ENCODE measurements at places on chromosomes 7 and 10. TPM values are rescaled to one million over a fixed set of nuclear protein-coding genes. Genes with fewer than 3 reads are reported as not detected.

The NODAL gene
- not detected for total RNA-seq

The FXYD4 gene
- total RNA-seq: not detected

- no peak for DNase-seq
- H3K4me1 ChIP-seq: no peaks in the 10 kb centered on the region
- no peaks in the 10 kb centered on the region for H3K27me3 ChIP-seq
- H3K36me3 ChIP-seq: no peaks in the 10 kb centered on the region
These were observed 139.2 kb upstream of the PTER start for GRCh38 chr10:16297642-16298041.

GRCh38 chr7:16975712-16976111 lies 93.9 kb upstream of the AGR3 start:
- no peaks in the 10 kb centered on the region for H3K27me3 ChIP-seq
- no peak overlapping the region for H3K27ac ChIP-seq
- peaks cover 22% of the 10 kb centered on the region for H3K4me1 ChIP-seq

- peaks cover 5% of the 10 kb centered on the region for H3K4me1 ChIP-seq
- H3K27ac ChIP-seq: no peak overlapping the region
- no peaks in the 10 kb centered on the region for H3K36me3 ChIP-seq
- H3K27me3 ChIP-seq: no peaks in the 10 kb centered on the region
- DNase-seq: no peak
These were observed 4.6 kb upstream of the ANKRD26 start for GRCh38 chr10:27104919-27105318.

DNA sequence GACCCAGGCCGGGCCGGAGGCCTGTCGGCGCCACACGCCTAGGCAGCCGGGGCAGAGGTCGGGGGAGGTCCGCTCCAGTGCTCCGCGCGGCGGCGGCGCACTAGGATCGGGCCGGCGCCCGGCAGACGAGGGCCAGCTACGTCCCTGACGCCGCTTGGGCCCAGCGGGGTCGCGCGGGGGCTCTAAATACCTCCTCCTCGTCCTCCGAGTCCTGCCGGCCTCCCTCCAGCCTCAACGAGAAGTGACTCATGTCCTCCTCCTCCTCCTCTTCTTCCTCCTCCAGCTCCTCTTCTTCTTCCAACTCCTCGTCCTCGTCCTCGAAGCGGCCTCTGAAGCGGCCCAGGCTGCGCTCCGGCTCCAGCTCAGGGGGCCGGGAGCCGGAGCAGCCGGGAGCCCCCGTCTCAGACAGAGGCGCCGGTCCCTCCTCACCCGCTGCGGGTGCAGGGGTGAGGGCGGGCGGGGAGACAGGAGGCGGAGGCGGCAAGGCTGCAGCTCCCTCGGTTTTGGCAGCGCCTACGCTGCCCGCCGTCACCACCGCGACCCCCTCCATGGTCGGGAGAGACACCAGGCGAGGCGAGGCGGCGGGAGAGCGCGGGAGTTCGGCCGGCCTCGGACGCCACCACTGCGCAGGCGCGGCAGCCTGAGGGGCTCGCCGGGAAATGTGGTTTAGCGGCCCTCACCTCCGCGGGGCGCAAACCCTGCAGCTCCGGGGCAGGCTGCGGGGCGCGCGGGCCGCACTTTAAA lies at the start of gene PCGF6:
PCGF6 (minus strand) TSS at position 624 of the 744 bp plus-strand sequence; CDS start at position 550, 74 bp downstream.
- H3K4me3 ChIP-seq: peak within 1 kb of the TSS; percentile 80
- peak within 1 kb of the TSS; percentile 37 for H3K27ac ChIP-seq
- DNase-seq: peak; percentile 87
- H3K36me3 ChIP-seq: peaks cover 3% of the 10 kb centered on the region

- no peaks in the 10 kb centered on the region for H3K27me3 ChIP-seq
- no peaks in the 10 kb centered on the region for H3K36me3 ChIP-seq
- no peak overlapping the region for H3K27ac ChIP-seq
- H3K4me3 ChIP-seq: no peak overlapping the region
- H3K4me1 ChIP-seq: no peaks in the 10 kb centered on the region
- no peak for DNase-seq
These were observed 127.5 kb downstream of the CRPPA start for GRCh38 chr7:16293669-16294425.

DNA sequence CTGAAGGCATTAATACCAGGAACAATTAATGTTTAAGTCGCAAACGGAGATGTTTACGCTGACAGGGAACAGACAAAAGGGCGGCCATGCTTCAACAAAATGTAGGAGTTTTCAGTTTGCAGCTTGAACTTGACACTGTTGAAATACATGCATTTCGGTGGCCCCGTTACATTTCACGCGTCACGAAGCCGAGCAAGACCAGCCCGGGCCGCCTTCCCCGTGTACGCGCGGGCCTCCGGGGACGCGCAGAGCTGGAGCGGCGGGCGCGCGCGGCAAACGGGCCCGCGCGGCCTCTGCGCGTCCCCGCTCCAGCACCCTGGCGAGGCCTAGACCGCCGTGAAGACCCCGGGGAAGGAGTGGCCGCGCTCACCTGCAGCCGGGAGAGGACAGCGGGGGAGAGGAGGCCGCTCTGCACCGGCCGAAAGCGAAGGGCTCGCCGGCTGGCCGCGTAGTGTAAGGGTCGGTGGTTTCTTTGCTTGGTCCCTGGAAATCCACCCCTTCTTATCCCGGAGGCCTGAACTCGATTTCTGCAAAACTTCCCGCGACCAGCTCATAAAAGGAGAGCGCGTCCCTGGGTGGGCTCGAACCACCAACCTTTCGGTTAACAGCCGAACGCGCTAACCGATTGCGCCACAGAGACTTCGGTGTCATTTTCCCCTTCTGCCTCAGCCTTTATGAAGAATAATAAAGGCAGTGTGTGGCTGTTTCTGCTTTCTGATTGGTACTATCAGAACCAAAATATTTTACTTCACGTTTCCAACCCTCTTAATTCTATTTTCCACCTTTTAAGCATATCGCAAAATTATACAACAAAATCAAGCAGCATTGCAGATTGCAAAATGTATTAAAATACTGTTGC lies 11.4 kb upstream of the EBLN1 start:
- H3K27me3 ChIP-seq: no peaks in the 10 kb centered on the region
- no peaks in the 10 kb centered on the region for H3K36me3 ChIP-seq
- H3K27ac ChIP-seq: peak overlapping the region; percentile 49

DNA sequence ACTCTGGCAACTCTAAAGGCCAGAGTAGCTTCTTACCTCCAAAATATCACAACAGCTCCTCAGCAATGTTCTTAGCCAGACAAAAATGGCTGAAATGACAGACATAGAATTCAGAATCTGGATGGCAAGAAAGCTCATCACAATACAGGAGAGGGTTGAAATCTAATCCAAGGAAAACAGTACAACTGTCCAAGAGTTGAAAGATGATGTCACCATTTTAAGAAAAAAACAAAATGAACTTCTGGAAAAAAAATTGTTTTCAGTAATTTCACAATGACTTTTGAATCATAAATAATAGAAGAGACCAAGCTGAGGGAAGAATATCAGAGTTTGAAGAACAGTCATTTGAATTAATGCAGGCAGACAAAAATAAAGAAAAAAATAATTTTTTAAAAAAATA lies 479.5 kb downstream of the ZWINT start:
- no peak overlapping the region for H3K4me3 ChIP-seq
- no peak overlapping the region for H3K27ac ChIP-seq
- H3K36me3 ChIP-seq: no peaks in the 10 kb centered on the region
- DNase-seq: no peak

- no peak overlapping the region for H3K4me3 ChIP-seq
- no peak overlapping the region for H3K27ac ChIP-seq
- no peaks in the 10 kb centered on the region for H3K36me3 ChIP-seq
- no peaks in the 10 kb centered on the region for H3K27me3 ChIP-seq
These were observed 134.8 kb upstream of the KIF5B start for GRCh38 chr10:32190890-32191491.

- H3K36me3 ChIP-seq: no peaks in the 10 kb centered on the region
- no peak overlapping the region for H3K4me3 ChIP-seq
- no peaks in the 10 kb centered on the region for H3K4me1 ChIP-seq
- H3K27ac ChIP-seq: no peak overlapping the region
- no peaks in the 10 kb centered on the region for H3K27me3 ChIP-seq
- no peak for DNase-seq
These were observed 293.5 kb upstream of the AKR1E2 start for GRCh38 chr10:4532467-4532866.

Data from endothelial cell of umbilical vein (primary cell).